ENCODE measurements at places on chromosomes 2 and 18. TPM values are rescaled to one million over a fixed set of nuclear protein-coding genes. Genes with fewer than 3 reads are reported as not detected.

DNA sequence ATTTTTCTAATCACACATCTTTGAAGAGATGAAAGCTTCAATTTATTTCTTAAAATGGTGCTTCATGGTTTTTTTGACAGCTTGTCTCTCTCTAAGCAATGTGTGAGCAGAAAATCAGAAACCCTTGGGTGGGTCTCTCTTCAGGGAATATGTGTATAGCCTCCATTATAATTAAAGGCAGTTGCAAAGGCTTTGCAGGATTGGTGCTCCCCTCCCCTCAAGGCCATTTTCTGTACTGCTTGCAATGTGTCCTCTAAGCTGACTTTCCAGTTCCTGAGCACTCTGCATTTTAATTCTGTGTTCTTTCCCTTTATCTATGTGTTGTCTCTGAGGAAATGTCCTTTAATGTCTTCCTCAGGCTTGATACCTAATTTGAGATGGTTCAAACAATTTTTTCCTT lies 172.6 kb downstream of the DPP4 start:
- DNase-seq: no peak
- peaks cover 4% of the 10 kb centered on the region for H3K27me3 ChIP-seq
- H3K27ac ChIP-seq: no peak overlapping the region
- H3K36me3 ChIP-seq: no peaks in the 10 kb centered on the region
- no peaks in the 10 kb centered on the region for H3K4me1 ChIP-seq

DNA sequence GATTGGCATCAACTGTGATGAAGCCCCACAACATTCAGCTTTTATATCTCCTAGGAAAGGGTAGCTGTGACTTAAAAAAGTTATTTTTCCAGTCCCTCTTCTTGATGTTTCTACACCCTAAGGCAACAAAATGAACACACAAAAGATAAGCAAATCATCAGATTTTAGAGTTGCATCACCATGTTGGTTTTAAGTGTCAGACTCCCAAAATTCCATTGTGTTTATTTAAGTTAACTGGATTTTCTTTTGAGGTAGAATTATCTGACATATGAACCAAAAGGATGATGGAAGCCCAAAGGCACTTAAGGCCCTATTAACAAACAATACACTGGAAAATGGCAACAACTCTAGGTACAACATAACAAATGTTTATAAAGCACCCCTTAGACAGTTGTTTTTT lies 261.7 kb upstream of the SLC39A10 start:
- H3K36me3 ChIP-seq: no peaks in the 10 kb centered on the region
- no peak for DNase-seq
- no peak overlapping the region for H3K27ac ChIP-seq

The NYAP2 gene
- 0.05 TPM for total RNA-seq

- no peak overlapping the region for H3K27ac ChIP-seq
- no peaks in the 10 kb centered on the region for H3K36me3 ChIP-seq
- no peaks in the 10 kb centered on the region for H3K4me1 ChIP-seq
- no peaks in the 10 kb centered on the region for H3K27me3 ChIP-seq
- no peak overlapping the region for H3K4me3 ChIP-seq
Observed at GRCh38 chr2:175516555-175516954, 335.0 kb upstream of the ATP5MC3 start.

DNA sequence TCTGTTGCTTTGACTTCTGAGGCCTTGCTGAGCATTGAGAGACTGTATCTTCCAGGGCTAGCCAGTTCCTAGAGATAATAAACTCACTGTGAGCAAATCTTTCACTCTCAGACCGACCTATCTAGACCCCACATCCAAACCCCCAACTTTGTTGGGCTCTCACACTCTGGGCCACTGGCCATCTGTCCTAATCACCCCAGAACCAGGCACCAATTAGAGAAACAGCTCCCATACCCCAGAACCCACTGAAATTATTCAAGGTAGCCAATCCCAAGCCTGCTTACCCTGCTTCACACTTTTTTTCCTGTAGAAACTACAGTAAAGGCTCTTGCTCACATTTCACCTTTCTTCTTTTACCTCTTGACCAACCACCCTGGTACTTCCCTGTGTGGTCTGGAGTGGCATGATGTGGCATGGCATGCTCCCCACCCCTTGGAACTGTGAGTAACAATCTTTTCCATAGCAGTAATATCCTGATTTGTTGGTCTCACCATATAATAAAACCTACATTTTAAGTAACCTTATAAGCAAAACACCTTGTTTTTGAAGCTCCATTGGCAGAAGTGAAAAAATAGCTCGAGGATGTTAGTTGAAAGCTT lies 55.2 kb downstream of the ANKRD12 start:
- DNase-seq: no peak
- no peak overlapping the region for H3K4me3 ChIP-seq
- H3K27ac ChIP-seq: no peak overlapping the region
- H3K36me3 ChIP-seq: peaks cover 8% of the 10 kb centered on the region

The XIRP2 gene
- not detected for total RNA-seq

DNA sequence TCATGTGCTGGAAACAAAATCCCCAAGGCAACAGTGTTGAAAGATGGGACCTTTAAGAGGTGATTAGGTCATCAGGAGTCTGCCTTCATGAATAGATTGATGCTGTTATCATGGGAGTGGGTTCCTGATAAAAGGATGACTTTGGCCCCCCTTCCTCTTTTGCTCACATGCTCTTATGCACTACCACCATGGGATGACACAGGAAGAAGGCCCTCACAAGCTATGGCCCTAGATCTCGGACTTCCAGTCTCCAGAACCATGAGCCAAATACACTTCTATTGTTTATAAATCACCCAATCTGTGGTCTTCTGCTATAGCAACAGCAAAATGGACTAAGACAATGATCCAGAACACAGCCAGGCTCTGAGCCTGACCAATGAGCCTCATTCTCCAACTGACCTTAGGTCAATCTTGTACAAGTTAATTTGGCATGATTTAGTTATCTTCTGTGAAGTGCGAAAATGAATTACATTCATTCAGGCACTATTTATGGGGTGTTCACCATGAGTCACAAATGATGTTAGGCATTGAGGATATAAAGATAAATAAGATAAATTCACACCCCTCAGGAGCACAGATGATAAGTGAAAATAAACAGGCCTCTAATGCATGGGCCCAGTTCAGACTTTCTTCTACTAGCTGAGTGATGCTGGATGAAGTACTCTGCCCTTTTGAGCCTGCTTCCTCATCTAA lies 37.7 kb upstream of the NT5C1B start:
- H3K27ac ChIP-seq: no peak overlapping the region
- no peaks in the 10 kb centered on the region for H3K27me3 ChIP-seq
- peaks cover 16% of the 10 kb centered on the region for H3K36me3 ChIP-seq
- DNase-seq: no peak

GRCh38 chr18:72412927-72413326 lies 131.2 kb downstream of the CBLN2 start:
- no peak overlapping the region for H3K27ac ChIP-seq
- H3K36me3 ChIP-seq: no peaks in the 10 kb centered on the region
- no peaks in the 10 kb centered on the region for H3K4me1 ChIP-seq
- DNase-seq: no peak
- H3K27me3 ChIP-seq: no peaks in the 10 kb centered on the region
- no peak overlapping the region for H3K4me3 ChIP-seq

The REV1 gene
- 75.4 TPM for total RNA-seq

The MSH2 gene
- 43.0 TPM for total RNA-seq

The MYL1 gene
- total RNA-seq: not detected

The EDAR gene
- total RNA-seq: 10.5 TPM

- peak overlapping the region; percentile 90 for H3K27ac ChIP-seq
- H3K36me3 ChIP-seq: peaks cover 48% of the 10 kb centered on the region
- DNase-seq: no peak
Observed at GRCh38 chr2:200863782-200864175, 679 bp downstream of the CLK1 start.

DNA sequence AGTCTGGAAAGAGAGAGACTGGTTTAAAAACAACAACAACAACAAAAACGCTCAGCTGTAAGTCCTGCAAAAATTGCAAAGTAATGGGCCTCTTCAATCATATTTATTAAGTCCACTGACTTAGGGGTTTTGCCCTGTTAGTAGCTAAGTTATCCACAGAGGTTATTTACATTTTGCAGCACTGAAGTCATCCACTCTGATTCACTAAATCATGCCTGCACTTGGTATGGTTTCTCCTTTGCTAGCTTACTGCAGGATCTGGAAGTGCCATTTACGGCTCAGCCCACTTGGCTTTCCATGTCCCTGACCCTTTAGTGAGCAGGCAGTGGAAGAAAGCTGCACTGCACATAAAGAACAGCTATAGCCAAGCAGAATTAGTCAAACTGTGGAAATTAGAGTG lies 484.4 kb downstream of the NRXN1 start:
- no peaks in the 10 kb centered on the region for H3K27me3 ChIP-seq
- H3K36me3 ChIP-seq: no peaks in the 10 kb centered on the region
- H3K4me1 ChIP-seq: no peaks in the 10 kb centered on the region
- no peak overlapping the region for H3K27ac ChIP-seq
- no peak overlapping the region for H3K4me3 ChIP-seq

DNA sequence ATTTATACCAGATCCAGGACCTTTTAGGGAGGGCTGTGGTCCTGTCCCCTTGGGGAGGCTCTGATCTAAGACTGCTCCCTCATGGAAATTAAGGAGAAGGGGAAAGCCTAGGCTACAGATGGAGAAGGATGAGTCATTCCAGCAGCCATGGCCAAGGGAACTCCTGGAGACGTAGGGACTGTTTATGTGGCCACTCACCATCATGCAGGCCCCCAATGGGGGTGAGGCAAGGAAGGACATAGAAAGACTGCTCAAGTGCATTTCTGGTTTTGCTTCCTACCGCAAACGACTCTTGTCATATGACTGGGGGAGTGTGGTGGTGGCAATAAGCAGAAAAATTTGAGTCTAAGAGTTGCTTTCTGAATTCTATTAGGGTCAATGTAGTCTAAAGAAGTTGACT lies 54.0 kb upstream of the CYP1B1 start:
- H3K27me3 ChIP-seq: no peaks in the 10 kb centered on the region
- no peak overlapping the region for H3K4me3 ChIP-seq
- H3K36me3 ChIP-seq: peaks cover 16% of the 10 kb centered on the region
- no peaks in the 10 kb centered on the region for H3K4me1 ChIP-seq
- no peak overlapping the region for H3K27ac ChIP-seq
- DNase-seq: no peak

DNA sequence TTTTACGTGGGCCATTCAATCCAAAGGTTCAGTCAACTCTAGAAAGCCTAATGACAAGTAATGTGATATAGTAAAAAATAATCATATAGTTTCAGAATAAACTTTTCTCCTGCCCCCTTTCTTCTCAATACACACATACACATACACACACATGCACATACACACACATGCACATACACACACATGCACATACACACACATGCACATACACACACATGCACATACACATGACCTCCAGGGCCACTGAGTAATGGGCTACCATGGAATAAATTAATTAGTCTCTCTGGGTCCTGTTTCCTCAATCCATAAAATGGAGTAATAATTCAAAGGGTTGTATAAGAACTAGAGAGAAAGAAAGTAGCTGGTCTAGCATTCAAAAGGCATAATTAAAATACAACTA lies 5.4 kb upstream of the TRIB2 start:
- DNase-seq: no peak
- H3K4me1 ChIP-seq: peaks cover 59% of the 10 kb centered on the region
- H3K36me3 ChIP-seq: no peaks in the 10 kb centered on the region
- no peak overlapping the region for H3K4me3 ChIP-seq
- no peak overlapping the region for H3K27ac ChIP-seq
- no peaks in the 10 kb centered on the region for H3K27me3 ChIP-seq

The KYNU gene
- total RNA-seq: 0.65 TPM

The LOXL3 gene
- 0.22 TPM for total RNA-seq

DNA sequence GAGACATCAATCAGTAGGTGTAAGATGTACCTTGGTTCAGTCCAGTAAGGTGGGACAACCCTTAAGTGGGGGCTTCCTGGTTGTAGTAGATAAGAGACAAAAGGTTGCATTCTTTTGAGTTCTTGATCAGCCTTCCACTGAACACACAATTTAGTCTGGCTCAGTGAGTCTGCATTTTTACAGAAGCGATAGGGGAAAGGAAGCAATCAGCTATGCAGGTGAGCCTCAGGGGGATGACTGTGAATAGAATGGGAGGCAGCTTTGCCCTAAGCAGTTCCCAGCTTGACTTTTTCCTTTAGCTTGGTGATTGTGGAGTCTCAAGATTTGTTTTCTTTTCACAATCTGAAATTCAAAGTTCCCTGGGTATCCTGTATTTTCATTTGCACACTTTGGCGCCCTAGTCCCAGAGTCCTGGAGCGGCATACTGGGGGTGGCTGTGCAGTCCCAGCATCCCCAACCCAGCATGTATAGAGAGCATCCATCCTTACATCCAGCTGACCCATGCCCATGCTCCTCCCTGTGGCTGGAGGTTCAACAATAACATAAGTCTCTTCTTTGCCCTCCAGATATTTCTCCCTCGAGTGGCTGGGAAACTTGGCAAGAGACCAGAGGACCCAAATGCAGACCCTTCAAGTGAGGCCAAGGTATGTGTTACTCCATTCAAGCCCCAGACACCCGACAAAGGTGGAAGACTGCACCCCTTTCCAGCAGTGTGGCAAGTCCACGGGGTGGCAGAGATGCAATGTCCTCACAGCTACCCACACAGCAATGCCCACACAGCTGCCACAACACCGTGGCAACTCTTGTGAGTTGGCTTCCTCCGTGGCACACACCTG lies 20.1 kb upstream of the PRLH start:
- H3K36me3 ChIP-seq: no peaks in the 10 kb centered on the region
- H3K4me3 ChIP-seq: no peak overlapping the region
- DNase-seq: no peak
- H3K27me3 ChIP-seq: peaks cover 3% of the 10 kb centered on the region
- no peaks in the 10 kb centered on the region for H3K4me1 ChIP-seq

The TTN gene
- 20.8 TPM for total RNA-seq

GRCh38 chr18:54296062-54296461 lies 26.7 kb downstream of the POLI start:
- H3K27ac ChIP-seq: no peak overlapping the region
- peaks cover 2% of the 10 kb centered on the region for H3K4me1 ChIP-seq
- no peaks in the 10 kb centered on the region for H3K27me3 ChIP-seq
- H3K4me3 ChIP-seq: no peak overlapping the region

The VAMP8 gene
- 71.4 TPM for total RNA-seq

DNA sequence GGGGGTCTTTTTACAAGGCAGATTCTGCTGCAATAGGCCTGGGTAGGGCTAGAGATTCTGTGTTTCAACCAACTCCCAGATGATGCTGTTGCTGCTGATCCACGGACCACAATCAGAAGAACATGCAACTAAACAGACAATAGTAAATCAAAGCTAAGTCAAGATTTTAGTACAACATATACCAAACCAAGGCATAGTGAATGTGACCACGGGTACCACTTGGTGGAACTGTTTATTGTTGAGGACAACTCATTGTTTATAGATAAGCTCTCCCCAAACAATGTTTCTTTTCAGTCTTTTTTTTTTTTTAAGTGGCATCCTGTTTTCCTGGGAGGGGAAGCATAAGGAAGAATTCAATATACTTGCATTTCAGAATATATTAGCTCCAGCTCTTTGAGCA lies 36.0 kb upstream of the DARS1 start:
- no peaks in the 10 kb centered on the region for H3K27me3 ChIP-seq
- DNase-seq: no peak

DNA sequence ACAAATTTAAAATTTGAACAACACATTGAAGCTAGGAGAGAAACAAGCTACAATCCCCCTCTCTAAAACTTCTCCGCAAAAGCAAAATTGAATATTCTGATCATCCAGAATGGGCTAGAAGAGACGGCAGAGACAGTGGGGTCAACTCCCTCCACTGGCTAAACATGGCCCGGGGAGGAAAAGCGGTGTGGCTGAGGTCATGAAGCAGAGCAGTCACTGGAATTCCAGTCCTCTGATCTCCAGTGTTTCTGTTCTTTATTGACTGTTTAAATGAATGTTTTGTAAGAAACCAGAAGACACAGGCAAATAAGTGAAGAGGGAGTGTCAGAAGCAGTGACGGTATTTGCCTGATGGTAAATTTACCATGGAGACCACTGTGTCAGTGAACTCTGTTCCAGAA lies 116.2 kb downstream of the GAREM1 start:
- DNase-seq: no peak
- H3K4me1 ChIP-seq: no peaks in the 10 kb centered on the region
- no peaks in the 10 kb centered on the region for H3K36me3 ChIP-seq

The UGT1A10 gene
- total RNA-seq: not detected

The VWC2L gene
- total RNA-seq: not detected

The CXCR1 gene
- total RNA-seq: not detected

Measured in naive thymus-derived CD8-positive, alpha-beta T cell (primary cell).